ENCODE measurements at places on chromosomes 6 and 20. TPM values are rescaled to one million over a fixed set of nuclear protein-coding genes. Genes with fewer than 3 reads are reported as not detected.
A peak's percentile ranks its signal among the peaks of the same experiment; 100 is the strongest.

The IRAK1BP1 gene
- 16.0 TPM for total RNA-seq

The HLA-DOA gene
- 1.7 TPM for total RNA-seq

The POU5F1 gene
- total RNA-seq = 1.3 TPM

GRCh38 chr6:52435345-52435744 is 15.2 kb downstream of the EFHC1 start:
- no peaks in the 10 kb centered on the region for H3K27me3 ChIP-seq
- H3K36me3 ChIP-seq = no peaks in the 10 kb centered on the region
- H3K4me1 ChIP-seq = no peaks in the 10 kb centered on the region
- DNase-seq = no peak

- no peaks in the 10 kb centered on the region for H3K36me3 ChIP-seq
- no peaks in the 10 kb centered on the region for H3K27me3 ChIP-seq
- H3K4me3 ChIP-seq = no peak overlapping the region
- H3K27ac ChIP-seq = no peak overlapping the region
- peak; percentile 9 for DNase-seq
Observed at GRCh38 chr6:168123165-168123911, 44.3 kb upstream of the FRMD1 start.

- no peaks in the 10 kb centered on the region for H3K36me3 ChIP-seq
- no peaks in the 10 kb centered on the region for H3K27me3 ChIP-seq
- no peak for DNase-seq
- peak overlapping the region; percentile 59 for H3K4me3 ChIP-seq
Observed at GRCh38 chr6:111606620-111607115, 990 bp upstream of the TRAF3IP2 start.

- DNase-seq = no peak
- H3K27ac ChIP-seq = no peak overlapping the region
- no peaks in the 10 kb centered on the region for H3K4me1 ChIP-seq
- no peaks in the 10 kb centered on the region for H3K36me3 ChIP-seq
- H3K4me3 ChIP-seq = no peak overlapping the region
- H3K27me3 ChIP-seq = no peaks in the 10 kb centered on the region
Observed at GRCh38 chr6:5782783-5783547, 223.8 kb downstream of the NRN1 start.

DNA sequence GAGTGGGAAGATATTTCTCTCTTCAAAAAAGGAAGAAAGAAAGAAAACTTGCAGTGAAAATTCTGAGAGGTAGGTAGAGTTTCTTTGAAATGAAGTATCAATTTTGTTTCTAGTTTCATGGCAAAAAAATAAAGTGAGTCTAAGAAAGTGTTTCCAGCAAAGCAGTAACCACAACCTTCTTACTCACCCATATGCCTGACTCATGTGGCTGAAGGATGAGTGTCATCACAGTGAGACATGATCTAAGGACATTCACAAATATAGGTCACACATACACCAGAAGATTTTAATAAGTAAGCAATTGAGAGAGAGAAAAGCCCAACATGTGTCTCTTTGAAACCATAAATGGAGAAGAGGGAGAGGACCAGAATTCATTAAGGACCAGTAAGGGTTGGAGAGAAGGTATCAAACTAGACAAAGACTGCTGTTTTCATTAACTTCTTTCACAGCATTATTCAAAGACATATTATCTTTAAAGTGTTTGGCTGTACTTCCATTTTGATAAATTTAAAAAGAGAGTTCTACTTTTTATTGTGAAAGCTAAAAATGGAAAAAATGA is 169.5 kb downstream of the FRK start:
- H3K36me3 ChIP-seq = no peaks in the 10 kb centered on the region
- no peak overlapping the region for H3K27ac ChIP-seq
- no peaks in the 10 kb centered on the region for H3K27me3 ChIP-seq
- H3K4me3 ChIP-seq = no peak overlapping the region
- H3K4me1 ChIP-seq = no peaks in the 10 kb centered on the region

- H3K27me3 ChIP-seq = no peaks in the 10 kb centered on the region
- peaks cover 37% of the 10 kb centered on the region for H3K4me1 ChIP-seq
- DNase-seq = no peak
- no peaks in the 10 kb centered on the region for H3K36me3 ChIP-seq
- no peak overlapping the region for H3K4me3 ChIP-seq
Observed at GRCh38 chr20:62949962-62950361, 2.5 kb upstream of the SLC17A9 start.

DNA sequence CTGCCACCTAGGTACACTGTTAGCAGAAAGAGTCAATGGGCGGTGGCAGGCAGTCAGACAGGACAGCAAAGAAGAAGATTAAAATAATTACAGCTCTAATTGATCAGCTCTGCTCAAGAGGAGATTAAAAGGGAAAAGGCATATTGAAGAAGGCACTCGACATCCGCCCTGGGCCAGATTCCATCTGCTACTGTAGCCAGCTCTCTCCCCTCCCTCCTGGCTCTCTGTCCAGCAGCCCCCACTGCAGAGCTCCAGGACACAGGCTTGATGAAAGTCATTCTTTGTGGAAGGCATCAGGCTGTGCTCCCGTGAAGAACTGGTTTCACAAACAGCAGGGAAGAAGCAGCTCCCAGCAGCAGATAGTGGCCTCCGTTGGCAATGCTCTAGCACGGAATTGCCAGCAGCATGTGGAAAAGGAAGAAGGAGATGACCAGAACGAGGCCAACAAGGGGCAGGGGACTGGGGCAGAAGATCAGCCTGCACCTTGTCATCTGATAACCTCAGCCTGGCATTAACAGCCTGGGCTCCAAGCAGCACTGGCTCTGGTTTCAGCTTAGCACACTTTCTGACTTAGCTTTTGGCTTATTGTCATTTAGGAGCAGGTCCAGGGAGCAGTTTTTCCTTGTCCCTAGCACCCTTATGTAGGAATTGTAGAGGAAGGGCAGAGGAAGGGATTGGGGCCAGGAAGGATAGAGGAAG is 465.9 kb downstream of the KIF16B start:
- H3K4me3 ChIP-seq = no peak overlapping the region
- peaks cover 10% of the 10 kb centered on the region for H3K4me1 ChIP-seq
- H3K27me3 ChIP-seq = no peaks in the 10 kb centered on the region
- H3K27ac ChIP-seq = no peak overlapping the region

DNA sequence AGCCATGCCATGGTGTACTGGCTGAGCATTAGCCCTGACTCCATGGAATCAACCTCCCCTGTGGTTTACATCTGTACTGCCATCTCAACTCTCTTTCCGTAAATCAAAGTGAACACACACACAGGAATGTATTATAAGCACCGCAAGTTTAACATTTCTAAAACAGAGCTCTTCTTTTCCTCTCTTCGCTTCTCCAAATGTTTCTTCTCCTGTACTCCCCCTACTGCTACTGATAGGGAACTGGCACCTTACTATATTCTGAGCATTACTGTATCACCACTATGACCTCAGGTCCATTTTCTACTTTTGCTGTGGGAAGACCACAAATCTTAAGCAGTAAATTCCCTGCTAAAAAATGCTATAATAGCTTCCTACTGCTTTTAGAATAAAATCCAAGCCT is 101.2 kb downstream of the NUS1 start:
- H3K27me3 ChIP-seq = no peaks in the 10 kb centered on the region
- DNase-seq = no peak
- H3K27ac ChIP-seq = no peak overlapping the region

DNA sequence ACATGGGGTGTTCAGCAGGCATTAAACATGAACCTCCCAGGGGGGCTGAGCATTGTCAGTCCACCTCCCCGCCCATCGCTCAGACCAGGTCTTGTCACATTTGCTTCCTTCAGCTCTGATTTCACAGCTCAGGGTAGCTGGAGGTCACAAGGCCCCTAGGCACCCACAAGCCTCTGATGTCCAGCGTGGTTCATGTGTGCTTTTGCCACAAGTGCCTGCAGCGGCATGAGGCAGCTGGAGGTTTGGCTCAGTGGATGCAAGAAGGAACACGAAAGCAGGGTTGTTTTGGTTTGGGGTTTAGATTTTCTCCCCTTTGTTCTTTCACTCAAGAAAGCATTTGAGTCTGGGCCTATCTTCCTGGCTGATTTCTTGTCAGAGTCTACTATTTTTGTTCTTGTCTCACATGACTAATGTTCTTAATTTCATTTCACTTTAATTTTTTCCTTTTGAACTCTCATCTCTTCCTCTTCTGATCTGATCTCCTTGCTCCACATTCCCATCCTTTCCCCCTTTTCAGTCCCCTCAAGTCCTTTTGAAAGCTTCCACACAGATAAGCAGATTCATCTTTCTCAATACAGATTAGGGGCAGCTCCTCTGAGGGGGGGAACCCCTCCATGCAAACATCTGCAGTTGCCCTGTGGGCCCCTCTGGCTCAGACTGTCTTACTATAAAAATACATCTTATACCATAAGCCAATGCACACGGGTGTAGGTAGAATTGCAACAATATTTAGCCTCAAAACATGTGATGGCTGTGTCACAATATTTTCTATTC is 68.1 kb upstream of the CEP85L start:
- peaks cover 7% of the 10 kb centered on the region for H3K4me1 ChIP-seq
- H3K4me3 ChIP-seq = no peak overlapping the region
- no peaks in the 10 kb centered on the region for H3K36me3 ChIP-seq

GRCh38 chr6:113564371-113565171 is 292.6 kb upstream of the MARCKS start:
- no peaks in the 10 kb centered on the region for H3K36me3 ChIP-seq
- H3K4me1 ChIP-seq = peaks cover 7% of the 10 kb centered on the region
- H3K27ac ChIP-seq = no peak overlapping the region
- H3K27me3 ChIP-seq = no peaks in the 10 kb centered on the region

DNA sequence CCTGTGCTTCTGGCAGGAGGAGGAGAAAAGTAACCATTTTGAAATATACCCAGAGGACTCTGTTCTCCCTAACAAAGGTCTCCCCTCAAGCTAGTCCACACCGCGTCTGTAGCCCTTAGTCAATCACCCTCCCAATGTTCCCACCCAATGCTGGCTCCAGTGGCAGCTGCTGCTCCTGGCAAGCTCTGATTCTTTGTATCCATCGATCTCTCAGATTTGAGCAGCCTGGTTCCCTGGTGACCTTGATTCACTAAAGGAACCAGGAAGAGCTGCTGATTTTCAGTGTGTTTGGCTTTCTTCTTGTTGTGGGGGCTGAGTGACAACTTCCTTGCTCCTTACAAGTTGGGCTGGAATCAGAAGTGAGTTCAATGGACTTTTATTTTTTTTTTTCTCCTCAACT is 68.5 kb downstream of the FOXC1 start:
- H3K4me1 ChIP-seq = peaks cover 5% of the 10 kb centered on the region
- H3K4me3 ChIP-seq = no peak overlapping the region
- H3K36me3 ChIP-seq = no peaks in the 10 kb centered on the region
- H3K27ac ChIP-seq = no peak overlapping the region
- H3K27me3 ChIP-seq = no peaks in the 10 kb centered on the region
- DNase-seq = peak; percentile 82

DNA sequence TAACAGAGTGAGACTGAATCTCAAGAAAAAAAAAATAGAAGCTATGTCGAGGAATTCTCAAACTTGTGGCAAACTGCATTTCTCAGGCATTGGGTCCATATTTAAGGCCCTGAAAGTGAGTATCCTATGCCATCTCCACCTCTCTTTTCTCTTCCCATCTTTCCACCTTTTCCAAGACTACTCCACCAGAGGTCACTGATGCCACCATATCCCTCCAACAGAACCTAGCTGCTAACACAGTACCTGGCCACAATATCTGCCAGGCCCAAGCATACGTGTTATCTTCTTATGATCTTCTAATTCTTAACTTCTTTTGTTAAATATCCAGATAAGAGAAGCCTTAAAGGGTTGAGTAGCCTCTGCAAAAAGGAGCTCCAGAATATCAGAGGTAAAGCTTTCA is 8.2 kb upstream of the ADGRF4 start:
- H3K4me1 ChIP-seq = no peaks in the 10 kb centered on the region
- no peaks in the 10 kb centered on the region for H3K27me3 ChIP-seq
- no peak overlapping the region for H3K4me3 ChIP-seq
- no peak overlapping the region for H3K27ac ChIP-seq

DNA sequence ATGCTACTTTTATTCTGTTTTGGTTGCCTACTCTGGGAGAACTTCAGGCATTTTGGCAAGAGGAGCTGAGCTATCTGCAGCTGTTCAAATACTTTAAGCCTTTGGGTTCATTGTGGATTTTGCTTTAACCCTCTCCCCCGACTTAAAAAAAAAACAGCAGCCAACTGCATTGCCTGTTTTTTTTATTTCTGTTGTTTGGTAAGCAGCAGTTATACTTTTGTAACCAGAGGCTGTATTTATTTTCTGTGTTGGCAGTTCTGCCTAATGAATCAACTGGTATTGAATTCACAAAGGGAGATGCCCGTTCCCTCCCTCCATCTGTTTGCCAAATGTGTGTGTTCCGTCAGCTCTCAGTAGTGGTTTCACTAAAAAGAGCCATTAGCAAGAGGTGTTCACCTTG is 484.0 kb downstream of the UTRN start:
- no peak overlapping the region for H3K27ac ChIP-seq
- H3K4me1 ChIP-seq = peaks cover 3% of the 10 kb centered on the region
- DNase-seq = no peak

- no peak overlapping the region for H3K4me3 ChIP-seq
- no peak overlapping the region for H3K27ac ChIP-seq
- no peak for DNase-seq
- H3K27me3 ChIP-seq = no peaks in the 10 kb centered on the region
Observed at GRCh38 chr6:111219785-111220184, 132.5 kb downstream of the SLC16A10 start.

DNA sequence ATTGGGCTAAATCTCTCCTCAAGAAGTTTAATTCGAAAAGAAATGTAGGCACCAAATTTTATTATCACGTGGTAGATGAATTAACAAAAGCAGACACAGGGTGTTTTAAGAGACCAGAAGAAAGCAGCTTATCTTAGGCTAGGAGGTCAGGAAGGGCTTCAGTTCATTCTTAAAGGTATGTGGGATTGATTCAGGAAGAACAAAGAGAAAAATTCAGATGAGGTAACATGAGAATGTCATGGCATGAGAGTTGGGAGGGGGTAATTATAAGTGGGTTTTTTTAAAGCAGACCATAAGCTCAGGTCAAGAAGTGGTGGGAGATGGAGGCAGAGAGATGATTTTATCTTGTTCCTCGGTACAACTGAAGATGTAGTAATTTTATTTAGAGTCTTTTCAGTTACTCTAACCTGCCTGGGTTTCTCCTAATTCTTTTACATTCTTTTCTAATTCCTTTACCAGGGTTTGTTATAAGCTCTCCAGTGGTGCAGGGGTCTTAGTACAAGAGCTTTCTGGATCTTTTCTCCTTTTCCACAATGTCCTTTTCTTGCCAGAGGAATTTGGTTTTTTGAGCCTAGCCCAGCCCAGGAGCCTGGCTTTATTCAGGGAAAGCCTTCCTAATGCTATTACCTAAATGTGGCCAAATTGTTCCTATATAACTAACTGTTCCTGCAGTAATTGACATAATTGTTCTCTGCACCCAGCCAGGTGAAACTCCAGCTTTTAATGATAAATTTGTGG is 474.1 kb upstream of the BTBD3 start:
- no peaks in the 10 kb centered on the region for H3K4me1 ChIP-seq
- no peak for DNase-seq
- no peaks in the 10 kb centered on the region for H3K27me3 ChIP-seq
- no peaks in the 10 kb centered on the region for H3K36me3 ChIP-seq

DNA sequence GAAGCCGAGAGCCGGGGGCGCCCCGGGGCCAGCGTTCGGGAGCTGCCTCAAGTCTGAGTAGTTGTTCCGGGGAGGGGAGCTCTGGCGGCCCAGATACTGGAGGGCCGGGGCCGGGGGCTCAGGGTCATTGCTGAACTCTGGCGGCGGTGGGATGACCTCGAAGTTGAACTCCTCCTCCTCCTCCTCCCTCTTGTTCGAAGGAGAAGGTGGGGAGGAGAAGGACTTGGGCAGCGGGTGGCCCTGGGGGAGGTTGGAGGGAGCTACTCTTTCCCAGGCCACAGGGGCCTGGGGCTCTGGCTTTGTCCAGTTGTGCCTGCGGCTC is 37.7 kb downstream of the C6orf132 start:
- DNase-seq = peak; percentile 40
- no peaks in the 10 kb centered on the region for H3K27me3 ChIP-seq
- peak overlapping the region; percentile 59 for H3K4me3 ChIP-seq
- H3K27ac ChIP-seq = peak overlapping the region; percentile 74
- H3K36me3 ChIP-seq = no peaks in the 10 kb centered on the region

- no peak for DNase-seq
- no peak overlapping the region for H3K4me3 ChIP-seq
- no peak overlapping the region for H3K27ac ChIP-seq
- H3K27me3 ChIP-seq = no peaks in the 10 kb centered on the region
- no peaks in the 10 kb centered on the region for H3K4me1 ChIP-seq
Observed at GRCh38 chr6:5398530-5398929, 137.2 kb downstream of the FARS2 start.

Data from testis (tissue), 5 donors.